NCI-H226 (cell line): ENCODE measurements at places on chromosomes 5 and 9.
A peak's percentile ranks its signal among the peaks of the same experiment; 100 is the strongest.

- DNase-seq: no peak
Measured at GRCh38 chr5:351921-352245, 30.4 kb downstream of the AHRR start.

GRCh38 chr9:99722877-99723276 lies 98.8 kb upstream of the NR4A3 start:
- no peak for DNase-seq

DNA sequence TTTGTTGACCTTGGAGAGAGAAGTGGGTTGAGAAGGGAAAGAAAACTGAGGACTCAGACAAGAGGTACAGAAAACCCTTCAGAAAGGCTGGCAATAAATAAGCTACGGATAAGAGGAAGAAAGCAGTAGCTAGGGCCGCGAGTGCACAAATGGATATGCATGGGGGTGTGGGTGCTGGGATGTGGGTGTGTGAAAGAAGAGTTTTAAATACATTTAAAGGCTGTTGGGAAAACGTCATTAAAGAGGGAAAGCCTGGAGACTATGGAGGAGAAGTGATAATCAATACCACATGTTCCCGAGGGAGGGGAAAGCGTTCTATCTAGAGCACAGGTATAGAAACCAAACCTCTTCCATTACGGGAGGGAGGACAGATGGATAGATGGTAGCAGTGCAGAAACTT lies 177.2 kb downstream of the TSSK1B start:
- no peak for DNase-seq

GRCh38 chr5:66442951-66443445 lies 153.2 kb upstream of the MAST4 start:
- peak; percentile 97 for DNase-seq

DNA sequence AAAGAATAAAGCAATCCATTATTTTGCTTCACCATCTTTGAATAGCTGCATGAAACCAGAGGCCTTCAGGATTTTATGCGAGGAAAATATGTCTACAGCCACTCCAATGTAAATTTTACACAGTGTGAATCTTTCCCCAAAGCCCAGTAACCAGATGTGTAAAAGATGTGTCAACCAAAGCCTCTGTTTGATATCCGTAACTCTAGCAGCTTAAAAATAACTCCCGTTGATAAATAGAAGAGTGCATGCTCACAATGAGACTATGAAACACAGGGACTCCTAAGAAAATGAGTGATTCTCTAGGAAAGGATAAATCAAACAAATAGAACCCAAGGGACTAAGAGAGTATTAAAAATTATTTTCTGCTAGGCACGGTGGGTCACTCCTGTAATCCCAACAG lies 60.0 kb upstream of the NPR3 start:
- DNase-seq: no peak

GRCh38 chr9:72601615-72602014 lies 80.2 kb downstream of the TMC1 start:
- DNase-seq: no peak

GRCh38 chr9:121840838-121841760 lies 189.7 kb downstream of the DAB2IP start:
- no peak for DNase-seq

DNA sequence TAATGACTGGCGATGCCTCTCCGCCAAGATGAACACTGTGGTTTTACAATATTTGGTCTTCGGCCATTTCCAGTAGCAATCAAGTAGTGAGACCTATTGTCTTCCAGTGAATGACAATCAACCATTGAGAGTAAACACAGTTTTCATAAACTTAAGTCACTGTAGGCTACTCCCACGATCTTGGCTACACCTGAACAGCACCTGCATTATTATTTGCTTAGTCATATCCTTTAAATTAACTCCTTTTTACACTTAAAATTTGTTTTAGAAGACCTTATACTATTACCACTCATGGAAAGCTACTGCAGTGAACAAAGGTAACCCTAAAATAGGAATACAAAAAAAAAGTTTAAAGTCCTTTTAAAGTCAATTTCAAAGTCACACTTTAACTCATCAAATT lies 58.2 kb downstream of the ZNF354C start:
- DNase-seq: no peak

- DNase-seq: no peak
Measured at GRCh38 chr9:71819115-71819739, 50.9 kb upstream of the CEMIP2 start.

GRCh38 chr9:14957109-14957508 lies 46.9 kb upstream of the FREM1 start:
- DNase-seq: no peak

GRCh38 chr5:73733219-73733618 lies 107.2 kb downstream of the ARHGEF28 start:
- DNase-seq: peak; percentile 72

DNA sequence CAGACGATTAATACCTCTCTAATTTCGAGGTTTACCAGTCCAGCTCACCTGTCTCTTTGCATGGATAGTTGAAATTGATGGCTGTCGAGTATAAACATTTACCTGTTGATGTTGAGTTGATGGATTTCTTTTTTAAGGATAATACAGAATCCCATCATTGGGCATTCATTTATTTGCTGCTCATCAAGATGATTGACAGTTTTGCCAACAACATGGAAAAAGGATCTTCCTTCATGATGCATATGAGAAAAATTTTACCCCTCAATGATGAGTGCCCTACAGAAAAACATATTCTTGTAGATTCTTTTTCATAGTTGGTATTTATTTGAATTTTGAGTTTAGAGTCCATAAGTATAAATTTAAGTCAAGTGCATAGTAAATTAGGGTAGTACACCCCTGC lies 59.2 kb downstream of the ZCCHC7 start:
- DNase-seq: no peak

DNA sequence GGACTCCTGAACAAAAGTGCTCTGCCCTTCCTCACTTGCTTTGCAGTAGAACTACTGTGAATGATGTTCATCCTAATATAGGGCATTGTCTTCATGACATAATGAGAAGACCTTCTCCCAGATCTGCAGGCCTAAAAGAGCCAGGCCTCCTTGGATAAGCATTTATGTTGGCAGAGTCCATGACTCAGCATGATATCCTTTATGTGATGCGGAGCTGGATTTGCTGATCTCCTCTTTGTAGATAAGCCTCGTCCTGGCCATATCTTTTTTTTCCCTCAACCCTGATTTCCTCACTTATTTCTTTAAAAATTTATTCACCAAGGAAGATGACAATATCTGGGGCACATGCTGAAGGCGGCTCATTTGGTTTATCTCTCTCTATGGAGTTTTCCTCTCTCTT lies 62.4 kb upstream of the TAS2R1 start:
- peak; percentile 42 for DNase-seq

GRCh38 chr5:93607367-93608258 lies 24.6 kb downstream of the NR2F1 start:
- DNase-seq: peak; percentile 45

DNA sequence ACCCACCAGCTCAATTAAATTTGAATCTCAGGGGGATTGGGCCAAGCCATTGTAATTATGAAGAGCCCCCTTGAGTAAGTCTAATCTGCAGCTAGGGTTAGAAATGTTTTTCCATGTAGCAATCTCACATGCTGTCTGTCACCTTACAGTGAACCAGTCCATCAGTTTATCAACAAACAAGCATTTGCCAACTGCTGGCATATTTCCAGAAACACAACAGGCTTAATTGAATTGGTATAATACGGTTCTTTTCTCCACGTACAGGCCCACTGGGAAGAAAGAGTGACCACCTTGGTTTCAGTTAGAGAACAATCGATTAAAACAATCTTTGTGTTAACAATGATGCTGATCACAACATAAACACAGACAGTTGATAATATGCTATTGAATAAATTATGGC lies 67.4 kb downstream of the NSUN2 start:
- no peak for DNase-seq

GRCh38 chr5:152534641-152535040 lies 129.6 kb upstream of the NMUR2 start:
- DNase-seq: no peak

DNA sequence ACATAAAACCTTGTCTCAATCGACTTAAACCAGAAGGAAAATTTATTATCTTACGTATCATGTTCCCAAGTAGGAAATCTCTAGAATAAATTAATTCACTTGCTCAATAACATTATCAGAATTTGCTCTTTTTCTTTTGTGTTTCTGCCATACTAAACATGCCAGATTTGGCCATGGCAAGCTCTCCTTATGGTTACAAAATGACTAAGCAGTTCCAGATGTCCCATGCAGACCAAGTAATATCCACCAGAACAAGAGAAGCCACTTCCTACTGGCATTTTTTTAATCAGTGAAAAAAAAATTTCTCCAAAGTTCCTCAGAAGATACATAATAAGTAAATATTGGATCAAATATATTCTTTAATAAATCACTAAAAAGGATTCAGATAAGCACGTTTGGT lies 25.2 kb upstream of the ADAMTS6 start:
- no peak for DNase-seq

- DNase-seq: no peak
Measured at GRCh38 chr9:37209431-37210386, 89.3 kb downstream of the ZCCHC7 start.

DNA sequence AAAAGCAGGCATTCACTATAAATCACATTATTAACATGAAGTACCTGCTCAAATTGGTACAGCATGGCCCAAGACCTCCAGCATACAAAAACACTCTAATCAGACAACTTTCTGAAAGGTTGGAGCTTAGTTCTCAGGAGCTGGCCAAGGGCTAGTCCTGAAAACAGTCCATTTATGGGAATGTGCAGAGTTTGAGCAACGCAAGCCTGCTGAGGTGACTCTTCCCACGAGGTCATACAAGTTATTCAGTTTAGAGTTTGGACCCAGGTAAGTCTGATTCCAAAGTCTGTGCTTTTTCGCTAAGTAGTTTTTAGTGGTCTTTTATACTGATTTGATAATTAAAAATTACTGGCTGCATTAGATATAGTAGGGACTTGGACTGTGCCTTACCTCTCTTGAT lies 52.6 kb downstream of the AP3S1 start:
- no peak for DNase-seq

GRCh38 chr5:122319897-122320296 lies 7.9 kb downstream of the SNCAIP start:
- DNase-seq: no peak

GRCh38 chr5:28903643-28904042 lies 1865.3 kb upstream of the CDH9 start:
- no peak for DNase-seq

DNA sequence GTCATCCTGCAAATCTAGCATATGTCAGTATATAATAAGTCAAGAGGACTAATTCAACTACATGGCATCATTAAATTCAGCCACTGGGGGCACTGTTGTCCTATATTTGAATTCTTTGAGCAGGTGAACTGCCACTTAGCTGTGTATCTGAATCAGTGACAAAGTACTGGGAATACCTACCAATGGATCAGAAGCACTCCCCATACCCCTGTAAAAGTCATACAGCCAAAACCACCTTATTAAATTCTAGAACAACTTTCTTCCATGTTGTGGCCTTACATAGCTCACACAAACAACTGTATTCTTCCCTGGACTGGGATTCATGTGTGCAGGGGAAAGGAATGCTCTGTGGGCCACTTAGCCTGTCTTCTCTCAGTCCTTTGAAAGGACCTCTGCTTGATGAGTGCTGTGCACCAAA lies 57.4 kb upstream of the PLPP6 start:
- DNase-seq: peak; percentile 24

GRCh38 chr5:56494300-56494731 lies 261.2 kb upstream of the ANKRD55 start:
- DNase-seq: no peak

DNA sequence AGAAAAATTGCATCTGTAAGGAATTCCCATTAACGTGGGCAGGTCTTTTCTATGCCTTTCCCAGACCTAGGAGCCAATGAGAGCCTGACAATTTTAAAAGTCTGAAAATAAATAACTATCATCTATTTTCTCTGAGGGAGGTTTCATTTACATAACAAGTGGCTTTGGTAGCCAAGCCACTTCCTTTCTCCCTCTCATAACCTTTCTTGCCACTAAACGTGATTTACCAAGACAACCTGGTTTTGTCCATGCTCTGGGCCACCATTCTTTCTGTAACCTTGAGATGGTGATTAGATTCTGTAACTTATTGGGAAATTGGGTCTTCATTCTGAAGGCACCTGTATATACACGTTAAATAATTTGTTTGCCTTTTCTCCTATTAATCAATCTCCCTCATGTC lies 1046.9 kb downstream of the CDH12 start:
- no peak for DNase-seq

DNA sequence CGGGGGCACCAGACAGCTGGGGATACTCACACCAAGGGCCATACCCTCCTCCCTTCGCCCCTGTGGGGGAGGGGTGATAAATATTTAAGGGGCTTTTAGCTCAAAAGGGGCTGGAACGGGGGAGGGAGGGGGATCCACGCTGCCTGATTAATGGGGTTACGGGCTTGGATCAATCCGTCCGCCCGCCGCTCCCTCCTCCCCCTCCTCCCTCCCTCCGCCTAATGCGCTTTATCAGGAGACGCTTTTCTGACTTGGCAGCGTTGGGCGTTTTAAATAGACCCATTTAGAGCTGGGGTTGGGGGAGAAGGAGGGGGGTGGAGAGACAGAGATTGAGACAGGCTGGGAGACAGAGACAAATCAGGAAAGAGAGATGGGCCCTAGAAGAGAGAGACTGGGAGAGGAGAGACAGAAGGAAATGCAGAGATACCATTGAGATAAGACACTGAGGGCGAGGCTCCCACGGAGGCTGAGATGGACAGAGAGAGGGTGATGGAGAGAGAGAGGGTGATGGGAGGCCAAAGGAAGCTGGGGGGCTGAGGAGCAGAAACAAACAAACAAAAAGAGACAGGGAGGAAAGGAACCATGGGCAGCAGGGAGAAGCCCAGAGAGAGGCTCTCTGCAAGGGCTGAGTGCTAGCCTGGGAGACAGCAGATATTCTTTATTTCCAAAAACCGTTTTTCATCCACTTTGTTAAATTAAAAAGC lies 10.3 kb downstream of the CNTFR start:
- DNase-seq: no peak

GRCh38 chr5:81290146-81290545 lies 11.2 kb upstream of the ZCCHC9 start:
- DNase-seq: no peak

GRCh38 chr9:6805532-6805931 lies 47.8 kb downstream of the KDM4C start:
- no peak for DNase-seq

- no peak for DNase-seq
Measured at GRCh38 chr9:121997791-121998190, 95.3 kb downstream of the TTLL11 start.

GRCh38 chr5:12320331-12320730 lies 416.1 kb upstream of the CTNND2 start:
- DNase-seq: no peak

- no peak for DNase-seq
Measured at GRCh38 chr5:137275083-137275482, 224.0 kb downstream of the SPOCK1 start.

GRCh38 chr5:58999804-59000203 lies 416.9 kb downstream of the RAB3C start:
- DNase-seq: no peak
